ENCODE measurements at places on chromosomes 5 and 9. TPM values are rescaled to one million over a fixed set of nuclear protein-coding genes. Genes with fewer than 3 reads are reported as not detected.

Gene CDH12
- not detected for total RNA-seq

Gene CCDC112
- total RNA-seq, result 7.3 TPM

Gene PLPP7
- 6.6 TPM for total RNA-seq

Gene PCDHGA11
- total RNA-seq, result 9.2 TPM

Gene NR5A1
- not detected for total RNA-seq

Gene COL15A1
- 126 TPM for total RNA-seq

Gene ELOVL7
- 10.5 TPM for total RNA-seq

Gene CCNO
- total RNA-seq, result 0.54 TPM

GRCh38 chr5:93101661-93102060 lies 479.4 kb downstream of the NR2F1-AS1 start:
- DNase-seq, result no peak

DNA sequence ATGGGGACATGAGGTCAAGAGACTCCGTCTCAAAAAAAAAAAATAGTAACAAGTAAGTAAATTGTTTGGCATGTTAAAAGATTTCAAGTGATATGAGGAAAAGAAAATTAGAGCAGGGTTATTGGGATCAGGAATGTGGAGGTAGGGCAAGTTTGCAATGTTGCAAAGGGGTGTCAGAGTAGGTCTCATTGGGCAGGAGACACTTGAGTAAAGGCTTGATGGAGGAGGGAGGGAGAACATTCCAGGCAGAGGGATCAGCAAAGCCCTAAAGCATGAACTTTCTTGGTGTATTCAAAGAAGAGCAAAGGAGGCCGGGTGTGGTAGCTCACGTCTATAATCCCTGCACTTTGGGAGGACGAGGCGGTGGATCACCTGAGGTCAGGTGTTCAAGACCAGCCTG lies 87.1 kb upstream of the HAND1 start:
- DNase-seq, result no peak

DNA sequence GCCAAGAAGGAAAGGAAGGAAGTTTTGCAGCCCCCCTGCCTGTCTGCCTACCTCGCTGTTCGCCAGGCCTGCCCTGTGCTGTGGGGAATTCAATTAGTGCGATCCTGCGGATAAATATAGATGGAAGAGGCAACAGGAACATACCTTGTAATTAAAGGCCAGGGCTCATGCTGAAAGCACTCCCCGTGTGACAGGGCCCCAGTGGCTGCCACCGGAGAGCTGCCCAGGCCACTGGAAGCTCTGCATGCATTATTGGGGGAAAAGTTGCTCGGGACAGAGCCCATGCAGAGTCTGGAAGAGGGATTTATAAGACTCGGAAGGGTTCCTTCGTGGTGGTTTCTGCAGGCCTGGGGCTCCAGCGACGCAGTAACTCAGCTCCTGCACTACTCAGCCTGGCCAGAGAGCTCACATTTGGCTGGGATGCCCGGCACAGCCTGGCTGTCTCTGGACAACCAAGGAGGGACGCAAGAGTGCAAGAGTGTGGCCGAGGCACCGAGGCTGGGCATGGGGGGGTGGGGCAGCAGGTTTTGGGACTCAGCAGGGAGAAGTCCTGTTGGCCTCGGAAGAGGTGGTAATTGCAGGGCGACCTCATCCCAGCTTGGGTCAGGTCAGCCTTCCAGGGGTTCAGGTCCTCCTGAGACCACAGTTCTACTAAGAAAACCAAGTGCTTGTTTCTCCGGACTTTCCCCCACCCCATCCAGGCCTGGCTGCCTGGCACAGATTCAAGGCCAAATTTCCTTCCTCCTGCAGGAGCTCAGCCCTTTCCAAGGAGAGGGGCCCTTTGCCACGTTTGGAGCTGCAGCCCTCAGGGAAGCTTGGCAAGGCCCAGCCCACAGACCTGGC lies 68.1 kb upstream of the GGTA1 start:
- peak; percentile 70 for DNase-seq

DNA sequence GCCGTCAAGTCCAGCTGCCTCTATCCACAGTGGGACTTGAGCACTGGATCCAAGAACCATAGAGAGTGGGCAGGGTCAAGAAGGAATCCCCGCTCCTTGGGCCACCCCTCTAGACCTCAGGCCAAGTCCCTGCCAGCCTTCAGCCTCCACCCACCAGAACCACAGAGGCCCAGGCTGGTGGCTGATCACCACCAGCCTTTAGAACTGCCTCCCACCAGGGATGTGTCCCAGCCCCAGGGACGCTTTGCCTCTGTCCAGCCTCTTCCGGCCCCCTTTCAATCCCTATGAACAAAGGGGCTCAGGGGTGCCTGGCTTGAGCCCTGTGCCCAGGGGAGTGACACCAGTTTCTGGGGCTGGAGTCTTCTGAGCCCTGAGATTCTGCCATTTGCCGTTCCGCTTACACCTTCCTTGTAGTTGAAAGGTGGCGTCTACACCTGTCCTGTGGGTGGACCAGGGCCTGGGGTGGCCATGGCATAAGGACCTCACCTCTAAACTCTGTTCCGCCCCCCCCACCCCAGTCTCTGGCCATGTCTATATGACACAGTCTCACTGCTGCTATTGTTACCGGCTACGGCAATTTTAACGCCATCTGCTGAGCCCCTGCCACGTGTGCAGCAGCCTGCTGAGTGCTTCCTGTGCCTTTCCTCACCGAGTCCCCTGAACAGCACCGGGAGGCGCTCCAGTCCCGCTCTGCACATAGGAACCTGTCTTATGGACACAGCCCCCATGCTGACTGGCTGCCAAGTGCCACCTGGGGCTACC lies 35.7 kb upstream of the ORM1 start:
- DNase-seq, result peak; percentile 29

- DNase-seq, result no peak
Measured at GRCh38 chr9:9846557-9846956, 766.2 kb downstream of the PTPRD start.

GRCh38 chr9:3027210-3027609 lies 183.3 kb upstream of the PUM3 start:
- DNase-seq, result no peak

DNA sequence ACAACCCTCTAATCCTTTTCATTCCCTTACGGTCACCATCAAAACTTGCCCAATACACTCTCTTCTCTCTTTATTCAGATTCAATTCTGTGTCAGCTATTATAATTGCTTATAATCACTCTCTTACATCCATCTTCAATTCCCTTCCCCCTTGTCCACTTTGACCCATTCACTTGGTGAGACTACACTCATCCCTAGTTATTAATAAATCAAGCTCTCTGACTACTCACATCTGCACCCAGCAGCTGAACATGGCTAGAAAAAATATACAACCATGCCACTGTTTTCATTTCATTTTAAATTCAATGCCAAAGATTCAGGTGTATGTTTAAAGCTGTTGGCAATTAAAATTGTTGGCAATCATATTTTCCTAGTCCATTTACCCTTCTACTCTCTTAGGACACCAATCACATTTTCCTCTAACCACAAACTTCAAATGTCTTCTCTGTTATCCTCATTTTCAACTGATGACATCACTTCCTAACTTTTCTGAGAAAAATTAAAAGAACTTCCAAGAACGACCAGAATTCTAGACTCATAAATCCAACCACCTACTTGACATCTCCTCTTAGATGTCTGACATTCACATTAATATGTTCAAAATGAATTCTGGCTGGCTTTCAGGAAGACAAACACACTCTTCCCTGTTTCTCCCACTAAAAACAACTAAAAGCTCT lies 5.5 kb downstream of the C5orf15 start:
- DNase-seq, result no peak

GRCh38 chr9:6566409-6567139 lies 79.0 kb downstream of the GLDC start:
- DNase-seq, result peak; percentile 82

DNA sequence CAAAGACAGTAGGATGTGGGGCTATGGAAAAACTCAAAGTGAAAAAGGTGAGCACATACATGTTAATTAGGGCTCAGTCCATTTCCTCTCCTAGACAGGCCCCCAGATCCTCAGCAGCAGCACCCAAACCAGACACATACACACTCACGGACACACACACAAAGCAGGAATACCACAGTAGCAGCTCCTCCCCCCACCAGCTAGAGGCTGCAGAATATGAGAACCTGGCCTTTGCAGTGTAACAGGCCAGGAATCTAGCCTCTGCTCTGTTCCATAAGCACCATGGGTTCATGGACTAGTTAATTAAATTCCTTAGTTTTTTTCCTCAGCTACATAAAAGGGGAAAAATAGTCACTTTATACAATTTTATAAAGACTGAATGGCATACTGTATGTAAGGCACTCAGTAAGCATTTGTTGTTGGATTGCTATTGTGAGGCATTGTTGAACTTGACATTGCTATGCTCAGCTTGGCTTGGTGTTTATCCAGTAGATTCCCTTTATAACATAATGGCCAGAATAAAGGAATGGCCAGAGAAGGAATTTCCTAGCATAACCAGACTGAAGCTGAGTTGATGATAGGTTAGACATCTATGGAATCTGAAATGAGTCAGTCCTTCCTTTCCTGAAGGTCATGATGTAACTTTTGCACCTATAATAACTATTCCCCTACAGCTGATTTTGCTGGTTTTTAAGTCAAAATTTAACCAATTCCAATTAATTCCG lies 186.8 kb downstream of the SEMA5A start:
- DNase-seq, result no peak

DNA sequence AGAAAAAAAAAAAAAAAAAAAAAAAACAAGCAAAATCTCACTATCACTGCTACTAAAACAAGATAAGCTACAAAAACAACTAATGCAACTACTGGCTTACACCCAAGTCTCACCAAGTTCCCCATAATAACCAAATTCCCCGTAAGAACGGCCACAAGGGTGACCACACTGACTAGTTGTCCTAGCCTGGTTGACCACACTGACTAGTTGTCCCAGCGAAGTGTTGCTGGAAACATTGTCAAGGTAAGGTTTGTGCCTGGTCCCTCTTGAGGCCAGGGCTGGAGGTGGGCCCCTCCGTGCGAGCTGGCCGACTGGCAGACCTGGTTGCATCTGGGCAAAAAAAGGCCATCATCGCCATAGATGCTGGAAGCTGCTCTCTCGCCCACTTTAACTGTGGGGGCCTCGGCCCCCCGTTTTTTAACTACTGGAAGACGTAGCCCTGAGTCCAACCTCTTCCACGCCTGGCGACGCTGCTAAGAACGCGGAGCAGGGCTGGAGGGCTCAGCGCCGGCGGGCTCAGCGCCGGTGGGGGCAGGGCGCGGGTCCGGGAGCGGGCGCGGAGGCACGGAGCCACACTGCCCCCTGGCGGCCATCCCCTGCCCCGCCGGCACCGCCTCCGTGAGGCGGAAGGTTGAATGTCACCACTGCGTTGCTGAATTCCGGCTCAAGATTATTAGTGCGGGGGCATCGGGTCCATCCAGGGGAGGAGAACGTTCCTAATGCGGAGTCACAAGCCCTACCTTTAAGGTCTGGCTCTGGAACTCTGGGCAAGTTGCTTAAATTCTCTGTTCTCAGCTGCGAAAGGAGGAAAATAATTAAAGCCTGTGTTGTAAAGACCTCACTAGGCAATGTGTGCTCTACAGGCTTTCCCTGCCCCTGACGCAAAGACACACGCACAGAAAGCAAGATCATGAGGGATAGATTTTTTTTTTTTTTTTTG lies 84.0 kb downstream of the HSD17B3 start:
- DNase-seq, result peak; percentile 81

DNA sequence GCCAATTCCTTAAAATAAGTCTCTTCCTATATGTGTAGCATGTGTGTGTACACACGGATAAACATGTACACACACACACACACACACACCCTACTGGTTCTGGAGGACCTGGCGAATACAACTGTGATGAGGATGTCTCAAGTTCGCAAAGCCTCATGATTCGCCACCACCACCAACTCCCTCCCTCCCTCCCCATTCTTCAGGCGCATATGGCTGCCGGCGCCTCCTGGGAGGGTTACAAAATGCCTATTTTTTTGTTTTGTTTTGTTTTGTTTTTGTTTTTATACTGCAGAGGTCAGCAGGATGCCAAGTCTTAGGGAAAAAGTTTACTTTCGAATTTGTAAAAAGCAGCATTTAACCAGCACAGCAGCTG lies 88.0 kb downstream of the DAP start:
- no peak for DNase-seq

DNA sequence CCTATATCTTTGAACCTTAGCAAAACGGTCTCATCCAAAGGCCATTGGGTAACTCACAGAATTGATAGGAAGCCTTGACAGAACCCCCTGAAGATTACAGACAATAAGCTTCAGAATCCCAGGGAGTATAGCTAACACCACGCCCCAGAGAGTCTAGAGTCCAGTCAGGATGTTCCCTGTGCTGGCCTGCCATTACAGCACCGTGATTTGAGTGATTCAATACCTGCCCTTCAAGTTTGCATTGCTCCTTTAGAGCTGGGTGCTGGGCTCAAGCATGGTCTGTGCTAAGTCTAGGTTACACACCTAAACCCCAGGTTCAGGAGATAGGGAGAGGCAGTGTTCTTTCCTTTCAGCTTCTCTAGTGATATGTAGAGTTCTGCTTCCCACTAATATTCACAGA lies 90.5 kb downstream of the RASEF start:
- DNase-seq, result no peak

- DNase-seq, result no peak
Measured at GRCh38 chr5:141507387-141508091, 18.7 kb downstream of the PCDHGC5 start.

- DNase-seq, result peak; percentile 21
Measured at GRCh38 chr9:133603135-133603927, 5.9 kb downstream of the FAM163B start.

GRCh38 chr9:71183251-71183650 lies 61.8 kb upstream of the TRPM3 start:
- DNase-seq, result no peak

- no peak for DNase-seq
Measured at GRCh38 chr5:99928490-99928889, 606.7 kb upstream of the FAM174A start.

DNA sequence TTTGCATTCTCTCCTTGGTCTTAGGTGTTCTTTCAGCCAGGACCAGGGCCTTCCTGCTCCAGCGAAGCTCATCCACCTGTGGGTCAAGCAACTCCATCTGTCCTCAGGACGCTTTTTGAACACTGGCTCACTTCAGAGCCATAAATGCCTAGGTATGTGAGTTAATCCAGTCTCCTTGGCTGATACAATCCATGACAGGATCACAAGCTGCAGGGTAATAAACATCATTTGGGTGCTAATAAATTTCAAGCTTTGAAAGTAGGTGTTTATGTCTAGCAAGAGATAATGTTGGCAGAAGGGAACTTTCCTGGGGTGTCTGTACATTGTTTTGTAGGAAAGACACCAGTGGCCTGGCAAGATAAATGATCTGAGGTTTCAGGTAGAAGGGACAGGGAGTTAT lies 159.2 kb upstream of the TUT7 start:
- no peak for DNase-seq

- DNase-seq, result no peak
Measured at GRCh38 chr5:95044096-95044495, 240.8 kb downstream of the MCTP1 start.

DNA sequence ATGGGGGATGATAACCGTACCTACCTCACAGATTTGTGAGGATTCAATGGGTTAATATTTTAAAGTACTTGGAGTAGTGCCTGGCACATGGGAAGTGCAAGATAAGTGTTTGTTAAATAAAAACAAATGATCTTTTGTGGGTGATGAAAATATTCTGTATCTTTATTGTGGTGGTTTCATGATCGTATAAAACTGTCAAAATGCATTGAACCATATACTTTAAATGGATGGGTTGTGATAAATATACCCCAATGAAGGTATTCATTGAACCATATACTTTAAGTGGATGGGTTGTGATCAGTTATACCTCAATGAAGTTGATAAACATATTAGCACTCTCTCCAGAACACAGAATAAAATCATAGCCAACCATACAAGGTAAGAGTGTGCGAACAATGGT lies 234.5 kb downstream of the CRB2 start:
- no peak for DNase-seq
